Activated CD4-positive, alpha-beta T cell treated with anti-CD3 and anti-CD28 coated beads, Interleukin-2, Interleukin-4, amounts not matched to agents 100 ng/mL and 50 ng/mL, durations not matched to agents 16 hours and 8 hours (primary cell): ENCODE measurements at places on chromosomes 5 and 9.

- DNase-seq: no peak
Observed at GRCh38 chr5:158013939-158014338, 155.0 kb upstream of the CLINT1 start.

DNA sequence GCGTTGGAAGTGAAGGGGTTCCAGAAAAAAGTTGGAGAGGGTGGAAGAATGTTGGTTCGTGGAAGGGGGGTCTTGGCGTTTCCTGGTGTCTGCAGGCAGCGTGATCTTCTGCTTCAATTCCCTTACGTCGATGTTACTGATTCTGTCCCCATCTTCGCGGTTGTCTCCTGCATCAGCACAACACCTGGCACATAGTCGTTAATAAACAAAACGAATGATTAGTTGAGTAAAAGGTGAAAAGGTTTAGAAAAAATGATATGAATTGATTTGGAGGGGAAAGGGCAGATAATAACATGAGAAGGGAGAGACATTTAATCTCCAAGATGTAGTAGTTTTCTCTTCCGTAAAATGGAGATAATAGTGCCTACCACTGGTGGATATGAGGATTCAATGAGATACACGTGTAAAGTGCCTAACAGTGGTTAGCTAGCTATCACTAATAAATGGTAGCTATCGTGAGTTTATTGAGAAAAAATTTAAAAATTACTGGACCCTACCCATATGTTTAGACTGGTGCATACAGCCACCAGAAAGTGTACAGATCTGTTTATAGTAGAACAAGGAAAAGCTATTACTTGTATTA lies 556 bp downstream of the MTREX start:
- peak; percentile 25 for DNase-seq

DNA sequence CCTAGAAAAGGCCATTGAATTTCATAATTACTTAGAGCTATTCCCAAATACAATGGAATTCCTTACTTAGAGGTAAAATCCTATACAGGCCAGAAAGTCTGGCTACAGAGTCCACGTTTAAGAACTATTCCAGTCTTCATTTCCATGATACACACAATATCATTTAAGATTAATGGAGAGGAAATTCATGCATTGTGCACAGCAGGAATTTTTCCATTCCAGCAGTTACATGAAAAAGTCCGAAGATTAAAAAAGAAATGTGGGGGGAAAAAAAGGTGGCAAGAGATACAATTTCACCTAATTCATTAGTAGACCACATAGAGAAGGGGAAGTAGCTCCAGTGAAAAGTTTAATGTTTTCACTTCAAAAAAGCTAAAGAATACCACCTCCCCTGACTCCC lies 63.1 kb downstream of the CHD1 start:
- no peak for DNase-seq

DNA sequence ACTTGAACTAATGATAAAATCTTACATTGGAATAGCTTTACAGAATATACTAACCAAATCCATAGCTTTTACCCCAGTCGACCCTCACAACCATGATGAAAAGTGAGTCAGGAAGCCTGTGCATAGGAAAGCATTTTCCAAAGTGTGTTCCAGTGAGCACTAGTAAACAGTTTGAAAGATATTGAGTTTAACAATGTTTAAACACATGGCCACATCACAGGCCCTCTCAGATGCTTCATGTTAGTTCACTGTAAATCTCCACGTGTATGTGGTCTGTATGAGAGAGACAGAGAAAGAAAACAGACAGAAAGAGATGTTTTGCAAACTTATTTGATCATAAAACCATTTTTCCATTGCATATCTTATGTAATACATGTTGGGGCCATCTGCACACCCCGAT lies 27.0 kb downstream of the PRUNE2 start:
- no peak for DNase-seq

DNA sequence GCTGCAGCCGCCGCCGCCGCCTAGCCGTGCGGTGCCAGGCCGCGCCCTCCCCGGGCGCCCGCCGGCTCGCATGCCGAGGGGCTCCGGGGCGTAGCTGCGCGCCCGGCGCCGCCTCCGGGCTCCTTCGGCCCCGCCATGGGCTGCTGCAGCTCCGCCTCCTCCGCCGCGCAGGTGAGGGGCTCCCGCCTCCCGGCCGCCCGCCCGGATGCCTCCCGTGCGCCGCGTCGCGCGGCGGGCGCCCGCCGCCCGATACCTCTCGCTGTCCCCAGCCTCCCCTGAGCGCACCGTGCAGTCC lies 230 bp downstream of the SLC44A1 start:
- no peak for DNase-seq

DNA sequence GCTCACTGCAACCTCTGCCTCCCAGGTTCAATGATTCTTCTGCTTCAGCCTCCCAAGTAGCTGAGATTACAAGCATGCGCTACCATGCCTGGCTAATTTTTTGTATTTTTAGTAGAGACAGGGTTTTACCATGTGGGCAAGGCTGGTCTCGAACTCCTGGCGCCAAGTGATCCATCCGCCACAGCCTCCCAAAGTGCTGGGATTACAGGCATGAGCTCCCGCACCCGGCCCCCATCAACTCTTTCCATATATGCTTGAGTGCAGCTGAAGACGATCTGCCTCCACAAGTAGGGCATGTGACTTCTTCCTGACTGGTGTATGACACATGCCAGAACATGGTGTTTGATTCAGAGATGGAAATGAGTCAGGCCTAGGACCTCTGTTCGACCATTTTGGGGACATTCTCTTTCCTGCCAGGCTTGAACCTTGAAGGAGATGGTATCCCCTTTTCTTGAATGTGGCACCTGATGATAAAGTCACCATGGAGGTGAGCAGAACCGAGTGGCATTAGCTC lies 7.5 kb upstream of the CNOT6 start:
- no peak for DNase-seq

DNA sequence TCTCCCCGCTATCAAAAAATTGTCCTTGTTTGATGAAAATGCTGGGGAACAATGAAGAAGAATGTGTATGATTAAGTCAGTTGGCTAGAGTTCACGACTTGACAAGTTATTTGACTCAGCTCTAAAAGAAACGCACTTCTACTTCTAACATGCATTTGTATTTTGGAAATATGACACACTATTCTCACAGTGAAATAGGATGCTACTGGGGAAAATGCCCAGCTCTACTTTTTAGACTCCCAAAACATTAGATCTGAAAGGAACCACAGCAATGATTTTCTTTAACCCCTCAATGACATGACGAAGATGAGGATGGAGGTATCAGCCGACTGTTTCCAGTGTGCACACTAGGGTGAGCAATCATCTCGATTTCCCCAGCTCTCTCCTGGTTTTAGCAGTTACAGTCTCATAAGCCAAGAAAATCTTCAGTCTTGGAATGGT lies 83.6 kb upstream of the PCSK1 start:
- no peak for DNase-seq

GRCh38 chr9:86119457-86119856 lies 20.1 kb upstream of the GOLM1 start:
- DNase-seq: no peak

GRCh38 chr5:10262121-10262774 lies 12.2 kb downstream of the CCT5 start:
- no peak for DNase-seq

GRCh38 chr9:257957-258356 lies 43.3 kb downstream of the DOCK8 start:
- no peak for DNase-seq

GRCh38 chr5:25415970-25416369 lies 771.2 kb upstream of the CDH10 start:
- DNase-seq: no peak

DNA sequence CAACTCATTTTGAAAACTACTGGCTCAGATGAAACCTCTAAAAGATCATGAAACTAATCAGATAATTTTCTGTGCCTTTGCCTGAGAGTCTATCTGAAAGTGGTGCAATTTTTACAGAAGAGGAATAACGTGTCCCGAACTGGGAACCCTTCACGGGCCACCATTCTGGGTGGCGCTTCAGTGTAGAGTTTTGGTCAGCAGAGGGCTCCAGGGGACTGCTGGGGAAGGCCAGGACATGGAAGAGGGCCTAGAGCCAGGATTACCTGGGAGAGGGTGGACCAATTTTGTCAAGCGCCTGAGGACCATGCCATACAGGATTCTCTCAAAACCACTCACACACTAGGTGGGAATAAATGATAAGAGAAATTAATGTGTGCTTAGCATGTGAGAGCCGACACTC lies 49.7 kb upstream of the PLEKHG4B start:
- DNase-seq: no peak

GRCh38 chr5:131525805-131526204 lies 109.2 kb downstream of the RAPGEF6 start:
- DNase-seq: no peak

DNA sequence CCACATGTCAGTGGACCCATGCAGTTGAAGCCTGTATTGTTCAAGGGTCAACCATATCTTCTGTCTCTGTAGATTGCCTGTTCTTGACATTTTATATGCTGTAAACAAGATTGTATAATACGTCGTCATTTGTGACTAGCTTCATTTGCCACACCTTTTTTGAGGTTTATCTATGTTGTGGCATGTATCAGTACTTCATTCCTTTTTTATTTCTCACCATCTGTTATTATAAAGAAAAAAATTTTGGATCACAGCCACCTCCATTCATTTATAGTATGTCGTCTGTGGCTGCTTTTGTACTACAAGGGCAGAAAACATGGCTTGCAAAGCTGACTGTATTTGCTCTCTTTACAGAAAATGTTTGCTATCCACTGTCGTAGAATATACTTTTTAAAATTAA lies 72.4 kb downstream of the TEK start:
- DNase-seq: no peak

- no peak for DNase-seq
Observed at GRCh38 chr5:24855485-24855884, 210.7 kb upstream of the CDH10 start.

DNA sequence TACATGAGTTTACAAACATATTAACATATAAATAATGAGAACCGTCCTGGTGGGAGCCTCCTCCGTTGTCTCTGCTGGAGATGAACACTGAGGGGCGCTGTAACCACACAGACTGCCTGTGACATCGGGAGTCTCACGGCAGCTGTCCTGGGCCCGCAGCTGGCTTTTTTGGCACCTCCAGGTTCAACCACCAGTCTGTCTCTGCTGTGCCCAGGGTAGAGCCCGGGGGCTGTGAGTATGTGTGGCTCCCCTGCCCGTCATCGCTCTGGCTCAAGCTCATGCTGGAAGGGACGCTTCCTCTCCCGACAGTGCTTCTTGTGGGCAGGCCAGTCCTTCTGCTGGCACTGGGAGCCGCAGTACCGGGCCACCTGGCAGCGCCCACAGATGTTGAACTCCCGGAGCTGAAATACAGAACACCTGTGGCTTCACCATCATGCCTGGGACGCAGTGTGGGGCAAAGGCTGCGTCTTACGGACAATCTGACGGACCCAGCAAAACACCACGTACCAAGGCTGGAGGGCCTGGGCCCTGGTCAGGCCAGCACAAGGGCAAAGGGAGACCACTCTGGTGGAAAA lies 3.6 kb upstream of the DPH7 start:
- no peak for DNase-seq

DNA sequence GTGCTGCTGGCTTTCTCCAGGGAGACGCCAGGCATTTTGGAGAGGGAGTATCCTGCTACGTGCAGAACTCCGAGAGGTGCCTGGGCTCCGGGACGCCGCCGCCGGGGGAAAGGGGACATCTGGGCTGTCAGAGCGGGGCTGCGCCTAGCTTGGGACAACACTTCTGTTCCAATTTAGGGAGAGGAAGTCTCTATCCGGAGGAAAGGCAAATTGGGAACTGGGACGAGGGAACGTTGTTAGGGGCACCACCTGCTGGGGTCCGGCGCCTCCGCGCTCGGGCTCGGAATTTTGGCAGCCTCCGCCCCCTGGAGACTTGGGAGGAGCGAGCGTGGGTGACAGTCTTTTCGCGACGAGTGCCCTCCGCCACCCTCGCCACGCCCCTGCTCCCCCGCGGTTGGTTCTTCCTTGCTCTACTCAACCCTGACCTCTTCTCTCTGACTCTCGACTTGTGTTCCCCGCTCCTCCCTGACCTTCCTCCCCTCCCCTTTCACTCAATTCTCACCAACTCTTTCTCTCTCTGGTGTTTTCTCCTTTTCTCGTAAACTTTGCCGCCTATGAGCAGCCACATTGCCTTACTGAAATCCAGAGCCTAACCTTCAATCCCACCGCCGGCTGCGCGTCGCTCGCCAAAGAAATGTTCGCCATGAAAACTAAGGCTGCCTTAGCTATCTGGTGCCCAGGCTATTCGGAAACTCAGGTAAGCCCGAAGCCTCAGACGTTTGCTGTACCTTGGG lies 1.6 kb downstream of the TSLP start:
- peak; percentile 46 for DNase-seq

DNA sequence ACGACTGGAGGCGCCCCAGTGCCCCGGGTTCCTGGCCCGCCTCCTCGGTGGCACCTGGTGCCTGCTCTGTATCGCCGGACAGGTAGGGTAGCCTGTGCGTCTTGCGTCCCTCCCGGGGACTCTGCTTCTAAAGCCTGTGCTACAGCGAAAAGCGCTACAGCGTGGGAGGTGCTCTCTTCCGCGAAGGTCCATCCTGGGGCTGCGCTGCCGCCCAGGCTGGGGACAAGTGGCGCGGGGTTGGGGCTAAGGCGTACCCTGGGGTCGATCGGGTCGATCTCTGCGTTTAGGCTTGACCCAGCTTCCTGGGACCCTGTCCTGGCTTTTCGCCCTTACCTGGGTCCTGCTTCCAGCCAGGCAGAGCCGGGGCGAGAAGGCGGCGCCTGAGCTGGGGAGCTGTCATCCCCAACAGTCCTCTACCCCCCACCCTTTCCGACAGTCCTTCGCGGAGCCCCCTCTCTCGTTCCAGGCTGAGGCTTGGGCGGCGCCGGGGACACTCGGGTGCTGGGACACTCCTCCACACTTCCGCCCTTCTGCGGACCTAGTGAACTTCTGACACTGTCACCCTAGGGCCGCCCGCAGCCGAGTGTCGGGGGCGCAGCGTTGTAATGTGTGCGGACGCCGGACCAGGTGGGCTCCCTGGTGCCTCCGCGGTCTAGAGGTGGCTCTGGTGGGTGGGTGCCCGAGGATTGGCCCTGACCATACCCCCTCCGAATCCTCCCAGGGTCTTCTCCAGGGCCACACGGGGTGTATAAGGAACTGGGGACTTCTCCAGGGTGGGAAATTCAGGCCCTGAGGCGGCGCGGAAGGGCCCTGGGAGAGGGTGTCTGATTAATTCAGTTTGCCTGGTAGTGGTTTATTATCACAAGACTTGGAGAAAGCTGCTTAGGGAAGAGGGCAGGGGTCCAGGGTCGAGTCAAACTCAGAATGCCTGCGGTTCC lies 328.2 kb downstream of the SH3GL2 start:
- no peak for DNase-seq

GRCh38 chr9:83013867-83014605 lies 48.9 kb downstream of the RASEF start:
- DNase-seq: no peak

DNA sequence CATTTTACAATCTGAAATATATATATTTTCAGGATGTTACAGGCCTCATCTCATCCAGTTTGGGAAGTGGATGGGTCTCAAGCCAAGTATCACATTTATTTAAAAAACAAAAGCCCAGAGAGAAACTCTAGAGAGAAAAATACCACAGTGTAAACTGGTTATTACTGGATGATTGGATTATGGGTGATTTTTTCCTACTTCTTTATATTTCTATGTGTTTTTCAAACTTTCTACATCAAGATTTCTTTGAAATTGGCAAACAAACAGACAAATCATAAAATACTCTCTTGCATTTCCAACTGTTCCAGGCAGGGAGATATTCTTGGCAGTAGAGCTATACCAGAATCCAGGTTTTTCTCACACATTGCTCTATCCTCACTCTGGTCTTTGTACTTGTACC lies 116.0 kb upstream of the SMIM23 start:
- DNase-seq: no peak

GRCh38 chr5:42993516-42994245 lies 46.4 kb downstream of the ANXA2R start:
- DNase-seq: peak; percentile 62

- DNase-seq: no peak
Observed at GRCh38 chr5:72013766-72014624, 93.3 kb upstream of the MAP1B start.
